ENCODE measurements at places on chromosomes 1 and 21.
A peak's percentile ranks its signal among the peaks of the same experiment; 100 is the strongest.

GRCh38 chr1:244945109-244945671, 80.8 kb upstream of the HNRNPU start:
- peak; percentile 47 for DNase-seq

GRCh38 chr1:19643121-19643520, 990 bp upstream of the NBL1 start:
- no peak for DNase-seq

GRCh38 chr1:12124693-12125421, 41.9 kb upstream of the TNFRSF1B start:
- peak; percentile 62 for DNase-seq

GRCh38 chr1:231885209-231885854, 258.7 kb downstream of the DISC1 start:
- DNase-seq = no peak

DNA sequence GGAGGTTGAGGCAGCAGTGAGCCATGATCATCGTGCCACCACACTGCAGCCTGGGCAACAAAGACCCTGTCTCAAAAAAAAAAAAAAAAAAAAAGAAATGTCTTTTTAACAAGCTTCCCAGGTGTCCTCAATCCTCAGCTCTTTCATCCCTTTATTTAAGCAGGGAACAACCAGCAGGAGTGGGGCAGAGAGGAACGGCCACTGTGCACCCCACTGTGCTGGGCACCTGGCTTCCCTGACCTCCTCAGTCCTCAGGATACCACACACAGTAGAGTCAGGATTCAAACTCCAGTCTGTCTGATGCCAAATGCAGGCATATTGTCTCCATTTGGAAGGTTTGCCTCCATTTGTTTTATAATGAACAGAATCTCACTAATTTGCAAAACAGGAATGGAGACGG, 19.8 kb upstream of the PTAFR start:
- DNase-seq = no peak

DNA sequence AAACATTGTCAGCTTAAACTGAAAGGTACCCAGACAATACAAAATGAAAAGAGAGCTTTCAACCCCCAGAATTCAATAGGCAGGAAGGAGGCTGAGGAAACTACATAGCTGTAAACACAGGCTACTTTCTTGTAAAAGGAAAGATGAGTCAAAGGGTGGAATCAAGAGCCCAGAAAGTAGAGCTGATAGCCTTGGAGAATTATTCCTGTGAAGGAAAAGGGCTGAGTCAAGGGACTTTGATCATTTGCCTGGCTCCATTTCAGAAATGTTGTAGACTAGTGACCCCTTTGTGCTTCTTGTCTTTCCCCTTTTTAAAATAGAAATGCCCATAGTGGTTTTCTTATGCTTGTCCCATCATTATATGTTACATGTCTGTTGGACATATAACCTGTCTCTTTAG, 597.6 kb downstream of the ADGRL2 start:
- no peak for DNase-seq

DNA sequence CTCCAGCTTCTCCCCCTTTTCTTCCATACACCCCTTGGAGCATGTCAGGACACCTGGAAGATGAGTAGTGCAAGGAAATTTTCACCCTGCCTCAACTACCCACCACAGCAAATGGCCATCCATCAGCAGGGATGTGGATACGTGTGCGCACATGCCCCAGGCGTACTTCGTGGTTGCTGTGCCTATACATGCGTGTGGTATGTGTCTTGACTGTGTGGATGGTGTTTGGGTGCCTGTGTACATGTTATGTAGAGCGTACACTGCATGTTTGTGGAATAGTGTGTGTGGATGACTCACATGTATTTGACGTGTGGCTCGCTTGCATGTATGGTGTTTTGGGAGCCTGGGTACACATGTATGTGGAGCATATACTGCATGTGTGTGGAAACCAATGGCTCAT, 158.5 kb downstream of the RRAGC start:
- DNase-seq = no peak

GRCh38 chr1:32247452-32247851, 430 bp downstream of the FAM167B start:
- DNase-seq = no peak

Data from GM20000 (cell line).